ENCODE measurements at places on chromosomes 11 and 22.

DNA sequence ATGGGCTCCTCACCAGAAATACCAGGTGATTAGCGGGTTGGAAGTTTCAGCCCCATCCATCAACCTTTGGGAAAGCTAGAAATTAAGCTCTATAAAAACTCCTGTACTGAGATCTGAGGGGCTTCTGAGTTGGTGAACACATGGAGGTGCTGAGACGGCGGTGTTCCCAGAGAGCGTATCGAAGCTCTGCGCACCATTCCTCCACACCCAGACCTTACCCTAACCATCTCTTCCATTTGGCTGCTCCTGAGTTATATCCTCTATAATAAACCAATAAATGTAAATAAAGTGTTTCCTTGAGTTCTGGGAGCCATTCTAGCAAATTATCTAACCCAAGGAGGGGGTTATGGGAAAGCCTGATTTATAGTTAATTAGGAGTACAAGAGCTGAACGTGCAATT lies 41.4 kb downstream of the TMEM123 start:
- no peak for DNase-seq

DNA sequence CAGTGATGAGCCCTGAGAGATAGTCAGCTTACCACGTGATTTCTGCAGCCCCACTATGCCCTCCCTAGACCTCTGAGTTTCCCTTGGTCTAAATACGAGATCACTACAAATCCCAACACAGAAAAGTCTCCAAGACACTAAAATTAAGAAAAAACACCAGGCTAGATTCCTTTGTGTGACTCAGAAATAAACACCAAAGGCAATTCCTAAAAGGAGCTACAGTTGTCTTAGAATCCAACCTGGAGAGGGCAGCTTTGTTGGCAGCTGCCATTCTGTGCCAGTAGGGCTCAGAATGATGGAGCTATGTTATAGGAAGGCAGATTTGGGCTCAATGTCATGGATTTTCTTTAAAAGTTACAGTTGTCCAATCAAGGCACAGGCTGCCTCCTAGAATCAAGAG lies 37.1 kb upstream of the HMGXB4 start:
- DNase-seq, result no peak

DNA sequence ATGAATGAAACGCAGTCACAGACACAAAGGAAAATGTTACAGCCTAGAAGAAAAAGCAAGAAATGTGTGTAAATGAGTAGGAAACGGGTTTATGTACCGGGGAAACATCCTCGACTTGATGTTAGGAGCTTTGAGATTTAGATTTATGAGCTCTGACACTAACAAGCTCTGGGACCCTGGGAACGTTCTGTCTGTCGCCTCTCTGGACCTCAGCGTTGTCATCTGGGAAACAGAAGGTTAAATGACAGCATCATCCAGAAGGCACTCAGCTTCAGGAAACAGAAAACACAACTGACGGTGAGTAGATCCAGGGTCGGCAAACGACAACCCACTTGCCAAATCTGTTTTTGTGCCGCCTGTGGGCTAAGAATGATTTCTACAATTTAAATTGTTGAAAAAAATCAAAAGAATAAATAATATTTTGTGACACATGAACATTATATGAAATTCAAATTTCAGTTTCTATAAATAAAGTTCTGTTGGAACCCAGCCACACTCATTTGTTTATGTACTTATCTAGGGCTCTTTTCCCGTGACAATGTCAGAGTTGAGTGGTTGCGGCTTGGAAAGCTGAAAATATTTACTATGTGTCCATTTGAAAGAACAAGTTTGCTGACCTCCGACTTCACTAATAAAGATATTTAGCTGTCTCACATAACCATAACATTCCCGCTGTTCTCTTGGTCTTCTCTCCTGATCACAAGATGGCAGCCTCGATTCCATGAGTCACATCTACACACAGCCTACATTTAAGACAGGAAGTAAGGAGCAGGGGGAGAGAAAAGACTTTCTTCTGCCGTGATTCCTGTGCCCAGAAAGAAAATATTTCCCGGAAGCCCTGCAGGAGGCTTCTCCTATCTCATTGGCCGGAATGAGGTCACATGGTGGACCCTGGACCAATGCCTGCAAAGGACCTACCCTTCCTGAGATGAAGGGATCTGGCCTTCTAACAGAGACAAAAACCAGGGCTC lies 47.1 kb upstream of the SYT13 start:
- peak; percentile 16 for DNase-seq

- no peak for DNase-seq
Observed at GRCh38 chr11:61025821-61026120, 54.3 kb downstream of the CD6 start.

GRCh38 chr22:30994960-30995359 lies 25.9 kb downstream of the TUG1 start:
- DNase-seq, result peak; percentile 24

DNA sequence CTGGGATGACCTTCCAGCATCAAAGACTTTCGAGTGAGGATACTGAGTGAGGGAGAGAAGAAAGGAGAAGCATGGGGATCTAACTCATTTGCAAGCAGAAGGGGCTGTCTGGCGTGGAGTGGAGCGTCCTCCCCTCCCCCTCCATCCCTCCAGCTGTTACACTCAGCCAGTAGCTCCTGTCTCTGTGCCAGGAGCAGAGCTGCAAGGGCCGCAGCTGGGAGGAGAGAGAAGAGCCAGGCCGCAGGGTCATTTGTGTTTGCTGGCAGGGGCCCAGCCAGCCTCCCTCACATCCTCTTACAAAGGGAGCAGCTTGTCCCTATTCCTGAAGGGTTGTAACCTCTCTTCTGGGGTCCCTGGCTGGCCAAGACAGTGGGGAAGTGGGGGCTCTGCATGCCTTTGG lies 57.9 kb downstream of the NECTIN1 start:
- DNase-seq, result no peak

DNA sequence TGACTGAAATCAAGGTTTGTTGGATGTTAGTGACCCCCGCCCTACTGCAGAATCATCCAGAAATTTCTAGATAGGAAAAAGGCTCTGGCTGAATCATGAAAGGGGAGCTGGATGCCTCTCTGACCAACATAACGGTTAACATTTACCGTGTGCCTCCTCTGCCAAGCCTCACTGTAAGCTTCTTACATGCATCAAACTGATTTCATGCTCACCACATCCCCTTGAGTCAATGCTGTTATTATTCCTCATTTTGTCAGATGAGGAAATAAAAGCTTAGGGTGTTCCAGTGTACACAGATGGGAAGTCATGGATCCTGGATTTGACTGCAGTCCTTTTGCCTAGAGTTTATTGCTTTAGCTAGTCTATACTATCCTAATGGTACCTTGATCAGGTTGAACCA lies 5.9 kb upstream of the HMOX1 start:
- peak; percentile 30 for DNase-seq

GRCh38 chr11:127888386-127888785 lies 699.0 kb downstream of the ETS1 start:
- no peak for DNase-seq

DNA sequence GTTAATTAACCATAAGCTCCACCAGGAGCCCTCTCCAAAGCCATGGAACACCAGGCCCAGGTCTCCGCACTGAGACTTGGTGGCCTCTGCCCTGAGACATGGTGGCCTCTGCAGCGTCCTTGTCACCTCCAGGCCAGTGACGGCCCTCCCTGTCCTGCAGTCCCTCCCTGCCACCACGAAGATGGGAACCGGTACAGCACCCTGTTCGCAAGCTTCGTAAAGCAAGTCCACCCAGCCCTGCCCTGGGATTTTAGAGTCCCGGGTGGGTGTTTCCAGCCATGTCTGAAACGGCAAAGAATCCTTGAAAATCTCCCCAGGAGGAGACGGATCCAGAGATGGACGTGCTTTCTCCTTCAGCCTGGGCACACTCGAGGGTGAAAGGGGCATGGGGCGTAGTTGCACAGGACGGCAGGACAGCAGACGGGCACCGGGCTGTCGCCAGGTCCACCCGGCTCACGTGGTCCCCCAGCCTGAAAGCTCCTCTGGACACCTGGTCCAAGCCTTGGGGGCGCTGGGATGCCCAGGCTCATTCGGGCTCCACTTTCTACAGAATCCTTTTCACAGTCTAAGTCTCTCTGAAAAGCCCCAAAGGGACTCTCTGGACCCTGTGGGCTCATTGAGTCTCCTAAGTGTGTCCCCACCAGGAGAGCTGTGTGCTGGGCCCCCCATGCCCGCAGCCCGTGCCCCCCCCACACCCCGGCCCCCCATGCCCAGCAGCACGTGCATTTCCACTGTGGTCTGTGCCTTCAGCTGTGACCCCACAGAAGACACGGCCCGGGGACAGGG lies 456.2 kb downstream of the BRD1 start:
- no peak for DNase-seq

GRCh38 chr11:71286701-71287643 lies 34.6 kb upstream of the SHANK2 start:
- no peak for DNase-seq

DNA sequence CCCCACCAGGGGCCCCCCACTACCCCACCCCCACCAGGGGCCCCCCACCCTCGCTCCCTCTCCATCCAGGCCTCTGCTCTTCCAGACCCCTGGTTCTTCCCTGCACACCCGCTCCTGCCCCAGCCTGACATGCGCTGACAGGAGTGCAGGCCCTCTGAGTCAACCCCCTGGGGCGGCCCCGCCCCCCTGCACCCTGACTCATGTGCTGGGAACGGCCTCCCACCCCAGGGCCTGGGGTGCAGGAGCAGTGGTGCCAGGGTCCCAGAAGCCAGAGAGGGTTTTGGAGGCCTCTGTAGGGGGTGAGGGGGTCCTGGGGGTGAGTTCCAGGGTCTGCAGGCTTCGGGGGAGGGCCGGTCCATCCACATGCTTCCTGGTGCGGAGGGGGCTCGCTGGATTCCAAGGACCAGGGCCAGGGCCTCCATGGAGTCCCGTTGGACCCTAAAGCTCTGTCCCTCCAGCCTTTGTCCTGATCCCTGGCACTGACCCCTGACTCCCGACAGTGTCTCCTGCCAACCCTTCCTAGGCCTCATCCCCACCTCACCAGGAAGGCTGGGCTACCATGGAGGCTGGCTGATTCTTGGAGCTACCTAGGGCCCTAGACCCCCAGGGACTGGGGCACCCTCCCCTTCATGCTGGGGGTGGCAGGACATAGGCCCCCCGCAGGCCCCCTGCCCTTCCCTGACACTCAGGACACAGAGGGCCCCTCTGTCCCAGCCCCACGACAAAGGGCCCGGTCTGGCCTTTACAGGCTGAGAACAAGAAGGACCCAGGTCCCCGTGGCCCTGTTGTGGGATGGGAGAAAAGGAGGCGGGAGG lies 583 bp upstream of the PKP3 start:
- DNase-seq, result no peak

GRCh38 chr22:25728071-25728470 lies 13.9 kb upstream of the MYO18B start:
- no peak for DNase-seq

GRCh38 chr22:23243006-23243573 lies 62.8 kb downstream of the BCR start:
- no peak for DNase-seq

GRCh38 chr22:25929321-25929878 lies 187.4 kb downstream of the MYO18B start:
- DNase-seq, result no peak

DNA sequence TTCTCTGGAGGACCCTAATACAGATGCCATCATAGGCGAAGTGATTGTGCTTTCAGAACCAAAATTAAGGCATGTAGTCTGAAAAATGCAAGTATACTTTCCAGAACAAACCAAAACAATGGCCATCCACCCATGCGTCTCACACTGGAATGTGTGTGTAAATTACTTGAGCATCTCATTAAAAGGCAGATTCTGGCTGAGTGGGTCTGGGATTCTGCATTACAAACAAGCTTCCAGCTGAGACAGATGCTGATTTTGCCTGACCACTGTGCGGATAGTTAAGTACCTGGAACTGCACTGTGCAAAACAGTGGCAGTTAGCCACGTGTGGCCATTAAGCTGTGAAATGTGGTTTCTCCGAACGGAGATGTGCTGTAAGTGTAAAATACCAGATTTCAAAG lies 26.2 kb downstream of the RRP7A start:
- no peak for DNase-seq

Measured in KBM-7 (cell line).